GM04503 (cell line): ENCODE measurements at places on chromosomes 6 and 20.

DNA sequence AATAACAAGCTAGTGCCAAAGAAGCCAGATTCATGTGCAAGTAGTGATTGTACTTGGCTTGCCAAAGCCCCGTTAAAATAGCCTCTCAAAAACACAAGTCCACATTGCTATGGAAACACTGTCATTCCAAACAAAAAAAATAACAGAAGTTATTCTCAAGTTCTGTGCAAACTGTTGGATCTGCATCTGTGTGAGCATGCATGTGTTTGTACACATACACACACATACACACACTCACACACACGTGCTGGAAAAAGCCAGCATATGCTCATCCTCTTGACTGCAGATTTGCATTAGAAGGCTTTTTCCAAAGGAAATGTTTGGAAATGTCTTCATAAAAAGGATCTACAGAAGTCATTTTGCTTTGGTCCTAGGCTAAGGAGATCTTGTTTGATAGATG, 13.4 kb upstream of the CBLN4 start:
- DNase-seq: no peak

DNA sequence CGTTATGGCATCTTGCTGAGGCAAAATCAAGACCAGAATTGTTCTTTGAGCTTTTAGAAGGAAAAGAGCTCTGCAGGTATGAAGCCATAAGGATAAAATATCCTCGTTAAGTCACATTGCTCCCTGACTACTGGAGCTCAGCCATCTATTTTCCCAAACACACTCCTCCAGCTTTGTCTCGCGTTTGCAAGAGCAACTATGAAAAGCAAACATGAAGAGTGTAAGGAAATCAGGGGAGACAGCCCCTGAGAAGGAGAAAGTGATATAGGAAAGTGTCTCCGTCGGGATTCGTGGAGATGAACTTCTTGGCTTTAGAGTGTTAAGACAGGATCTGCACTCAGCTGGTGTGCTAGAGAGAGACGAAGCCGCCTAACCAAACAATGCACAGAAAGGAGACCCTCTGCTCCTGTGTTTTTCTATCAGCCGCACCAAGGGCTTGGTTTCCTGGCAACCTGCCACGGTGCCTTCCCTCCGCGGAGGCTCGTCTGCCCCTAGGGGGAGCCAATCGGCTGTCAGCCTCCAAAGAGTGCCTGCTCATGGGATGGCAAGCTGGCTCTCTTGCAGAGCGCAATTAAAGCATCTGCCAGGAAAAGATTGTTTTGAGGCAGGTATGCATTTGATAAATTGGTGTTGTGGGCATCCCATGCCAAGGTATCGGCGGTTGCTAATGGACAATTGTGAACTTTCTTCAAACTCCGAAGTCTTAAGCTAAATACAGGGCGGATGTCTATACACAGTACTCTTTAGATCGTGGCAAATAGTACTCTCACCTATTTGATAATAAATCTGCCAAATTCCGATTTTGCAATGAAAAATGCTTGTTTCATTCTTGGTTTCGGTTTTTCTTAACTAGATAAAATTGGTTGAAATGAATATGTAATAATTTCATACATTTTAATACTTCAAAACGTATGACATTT, 603.2 kb downstream of the RNF144B start:
- no peak for DNase-seq

DNA sequence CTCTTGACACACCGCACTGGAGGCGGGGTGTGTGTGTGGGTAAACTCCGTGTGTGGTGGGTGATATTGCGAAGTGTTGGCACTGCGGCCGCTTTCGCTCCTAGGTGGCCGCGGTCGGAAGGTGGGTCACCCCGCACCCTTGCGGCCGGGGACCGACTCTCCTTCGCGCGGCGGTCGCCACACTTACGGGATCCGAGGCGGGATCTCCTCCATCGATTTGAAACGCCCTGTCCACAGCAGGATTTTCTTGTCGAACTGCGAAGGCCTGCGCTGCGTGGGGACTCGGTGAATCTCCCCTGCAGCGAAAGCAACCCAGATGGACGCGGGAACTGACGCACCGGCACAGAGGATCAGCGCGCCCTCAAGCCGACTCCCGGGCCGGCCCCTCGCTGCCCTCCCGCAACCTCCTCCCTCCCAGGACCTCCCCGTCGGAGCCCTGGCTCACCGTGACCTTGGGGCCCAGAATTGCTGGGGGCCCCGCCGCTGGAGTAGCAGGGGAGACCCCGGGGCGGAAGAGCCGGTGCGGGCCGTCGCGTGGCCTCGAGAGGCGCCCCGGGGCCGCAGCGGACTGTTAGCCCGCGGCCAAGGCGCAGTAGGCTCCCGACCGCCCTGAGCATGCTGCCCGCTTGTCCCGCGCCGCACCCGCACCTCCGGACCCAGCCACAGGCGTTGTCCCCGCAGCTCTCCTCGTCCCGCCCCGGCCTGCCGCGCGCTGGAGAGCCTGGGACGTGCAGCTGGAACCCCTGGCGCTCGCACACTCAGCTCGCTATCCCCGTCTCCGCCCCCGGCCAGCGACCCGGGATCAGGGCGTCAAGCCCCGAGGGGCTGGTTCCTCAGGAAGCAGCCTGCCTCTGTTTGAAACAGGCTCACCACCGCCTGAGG, at the start of gene FAM162B:
FAM162B (minus strand) TSS at position 759 of the 881 bp plus-strand sequence; CDS start at position 616, 143 bp downstream.
- no peak for DNase-seq

DNA sequence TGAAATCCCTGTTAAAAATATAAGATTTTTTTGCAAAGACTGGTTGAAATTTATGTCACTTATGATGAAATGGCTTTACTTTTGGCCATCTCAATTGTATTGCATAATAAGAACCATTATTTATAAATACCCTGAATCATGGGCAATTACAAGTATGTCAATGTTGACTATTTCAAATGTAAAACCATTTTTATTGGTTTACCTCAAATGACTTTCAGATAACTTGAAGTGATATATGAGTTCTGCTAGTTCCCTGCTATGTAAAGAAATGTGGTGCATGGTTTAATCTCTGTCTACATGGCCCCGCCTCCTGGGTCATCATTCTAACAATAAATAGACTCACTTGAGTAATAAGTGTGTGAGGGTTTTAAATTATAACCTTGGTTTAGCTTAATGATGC, 275.6 kb upstream of the PREP start:
- DNase-seq: peak; percentile 23

DNA sequence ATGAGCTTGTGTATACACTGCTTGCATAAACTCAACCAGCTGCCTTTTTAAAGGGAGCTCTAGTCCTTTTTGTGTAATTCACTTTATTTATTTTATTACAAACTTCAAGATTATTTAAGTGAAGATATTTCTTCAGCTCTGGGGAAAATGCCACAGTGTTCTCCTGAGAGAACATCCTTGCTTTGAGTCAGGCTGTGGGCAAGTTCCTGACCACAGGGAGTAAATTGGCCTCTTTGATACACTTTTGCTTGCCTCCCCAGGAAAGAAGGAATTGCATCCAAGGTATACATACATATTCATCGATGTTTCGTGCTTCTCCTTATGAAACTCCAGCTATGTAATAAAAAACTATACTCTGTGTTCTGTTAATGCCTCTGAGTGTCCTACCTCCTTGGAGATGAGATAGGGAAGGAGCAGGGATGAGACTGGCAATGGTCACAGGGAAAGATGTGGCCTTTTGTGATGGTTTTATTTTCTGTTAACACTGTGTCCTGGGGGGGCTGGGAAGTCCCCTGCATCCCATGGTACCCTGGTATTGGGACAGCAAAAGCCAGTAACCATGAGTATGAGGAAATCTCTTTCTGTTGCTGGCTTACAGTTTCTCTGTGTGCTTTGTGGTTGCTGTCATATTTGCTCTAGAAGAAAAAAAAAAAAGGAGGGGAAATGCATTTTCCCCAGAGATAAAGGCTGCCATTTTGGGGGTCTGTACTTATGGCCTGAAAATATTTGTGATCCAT, 15.3 kb downstream of the TNFAIP3 start:
- DNase-seq: no peak

- no peak for DNase-seq
These were observed 153.7 kb downstream of the MOXD1 start for GRCh38 chr6:132247381-132248159.

DNA sequence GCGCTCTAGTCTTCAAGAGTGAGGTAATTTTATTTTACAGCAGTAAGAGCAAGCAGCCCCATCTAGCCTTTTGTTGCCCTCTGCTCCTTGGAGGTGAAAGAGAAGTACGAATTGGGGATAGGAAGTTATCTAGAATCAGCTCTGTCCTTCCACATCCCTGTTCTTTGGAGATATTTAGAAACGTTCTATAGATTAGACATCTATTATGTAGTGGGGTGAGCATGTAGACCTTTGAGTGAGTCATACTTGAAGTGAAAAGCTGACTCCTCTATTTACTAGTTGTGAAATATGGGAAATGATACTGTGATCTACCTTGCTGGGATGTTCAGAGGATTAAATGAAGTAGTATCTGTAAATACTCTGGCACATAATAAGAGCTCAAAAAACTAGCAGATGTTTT, 36.0 kb upstream of the SLC35D3 start:
- DNase-seq: no peak

DNA sequence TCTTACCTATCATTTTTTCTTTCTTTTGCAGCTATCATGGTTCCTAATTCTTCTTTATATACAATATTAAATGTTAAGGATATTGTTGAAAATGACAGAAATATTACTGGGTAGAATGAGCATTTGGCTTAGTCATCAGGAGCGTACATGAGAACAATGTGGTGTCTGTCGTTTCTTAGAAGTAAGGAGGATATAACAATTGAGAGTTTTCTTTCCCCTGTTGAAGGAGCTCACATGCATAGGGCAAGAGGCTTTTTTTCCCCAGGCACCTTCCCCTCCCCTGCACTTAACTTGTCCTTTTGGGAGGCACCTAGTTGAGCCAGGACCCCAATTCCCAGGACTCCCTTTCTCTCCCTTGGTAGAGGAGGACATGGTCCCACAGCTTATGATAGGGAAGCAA, 25.0 kb downstream of the MC3R start:
- DNase-seq: no peak

DNA sequence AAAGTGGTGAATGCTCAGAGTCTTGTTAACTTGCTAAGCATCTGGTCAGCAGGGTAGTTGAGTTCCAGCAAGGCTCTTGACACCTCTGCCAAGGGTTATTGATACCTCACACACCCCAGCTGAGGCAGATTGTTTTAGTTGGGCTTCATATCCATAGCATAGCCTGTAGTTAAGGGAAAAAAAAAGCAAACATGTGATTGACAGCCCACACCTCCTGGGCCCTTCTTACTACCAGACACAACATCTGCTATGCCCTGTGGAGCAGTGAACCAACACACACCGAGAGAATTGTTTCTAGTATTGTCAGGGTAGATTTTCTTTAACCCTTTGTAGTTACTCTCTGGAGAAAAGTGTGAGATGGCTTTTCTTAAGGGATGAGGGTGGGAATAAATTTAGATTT, 697.0 kb upstream of the POU3F2 start:
- no peak for DNase-seq

DNA sequence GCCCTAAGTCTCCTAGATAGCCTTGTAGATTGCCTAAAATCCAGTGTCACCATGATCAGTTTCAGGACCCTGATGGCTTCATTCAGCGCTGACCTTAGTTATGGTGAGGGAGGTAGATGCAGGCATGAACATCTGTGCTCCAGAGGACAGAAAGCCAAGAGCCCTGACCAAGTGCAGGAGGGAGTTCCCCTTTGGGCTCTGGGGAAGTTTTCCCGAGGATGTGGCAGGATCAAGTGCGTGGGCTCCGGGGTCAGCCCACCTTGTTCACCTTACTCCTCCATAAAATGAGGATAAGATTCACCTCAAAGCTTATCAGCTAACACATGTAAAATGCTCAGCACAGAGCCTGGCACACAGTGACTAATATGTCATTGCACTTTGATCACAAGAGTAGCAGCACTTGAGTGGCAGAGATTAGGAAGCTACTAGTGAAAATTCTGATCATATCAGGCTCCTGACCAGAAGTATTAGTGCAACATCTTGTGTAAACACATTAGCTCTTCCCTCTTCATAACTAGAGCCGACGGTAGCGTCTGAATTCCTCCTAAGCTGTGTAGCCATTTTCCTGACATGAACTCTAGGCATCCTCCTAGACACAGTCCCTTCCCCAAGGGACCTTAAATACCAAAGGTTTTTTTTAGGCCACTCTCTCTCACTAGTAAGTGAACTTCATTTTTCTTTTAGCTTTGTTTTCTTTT, 125.2 kb downstream of the SULF2 start:
- no peak for DNase-seq

DNA sequence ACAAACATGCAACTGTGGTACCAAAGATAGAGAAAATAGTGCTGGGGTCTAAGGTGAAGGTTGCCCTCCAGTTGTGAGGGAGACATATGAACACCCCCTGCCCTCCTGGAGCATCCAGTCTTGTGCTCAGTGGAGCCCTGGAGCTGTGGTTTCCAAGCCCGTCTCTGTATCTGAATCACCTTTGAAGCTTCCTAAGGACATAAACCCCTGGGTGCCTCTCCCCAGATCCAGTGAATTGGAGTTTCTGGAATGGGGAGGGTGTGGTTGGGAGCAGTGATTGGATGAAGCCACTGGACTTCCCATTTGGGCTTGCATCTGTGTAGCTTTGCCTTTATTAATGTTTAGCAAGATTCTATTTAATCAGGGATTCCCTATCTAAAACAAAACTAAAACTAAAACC, 22.4 kb upstream of the E2F3 start:
- DNase-seq: no peak

DNA sequence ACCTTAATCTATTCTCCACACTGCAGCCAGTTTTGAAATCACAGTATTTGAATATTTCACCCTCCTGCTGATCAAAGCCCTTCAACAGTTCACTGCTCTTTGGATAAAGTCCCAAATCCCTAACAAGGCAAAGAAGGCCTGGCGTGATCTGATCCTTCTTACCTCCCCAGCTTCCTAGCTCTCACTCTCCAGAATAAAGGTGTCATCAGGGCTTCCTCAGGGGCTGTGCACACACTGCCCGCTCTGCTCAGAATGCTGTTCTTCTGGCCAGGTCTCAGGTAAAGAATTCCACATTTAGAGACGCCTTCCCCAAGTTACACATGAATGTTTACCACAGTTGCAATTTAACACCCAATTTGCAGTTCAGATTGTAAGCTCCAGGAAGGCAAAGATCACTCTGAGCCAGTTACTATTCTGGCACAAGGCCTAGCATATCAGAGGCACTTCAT, 58.9 kb upstream of the MCM9 start:
- no peak for DNase-seq

- no peak for DNase-seq
These were observed 515.2 kb upstream of the ARID1B start for GRCh38 chr6:156262014-156262413.
